Heart left ventricle (tissue), 16 donors: ENCODE measurements at places on chromosomes 1 and 21. TPM values are rescaled to one million over a fixed set of nuclear protein-coding genes. Genes with fewer than 3 reads are reported as not detected.

DNA sequence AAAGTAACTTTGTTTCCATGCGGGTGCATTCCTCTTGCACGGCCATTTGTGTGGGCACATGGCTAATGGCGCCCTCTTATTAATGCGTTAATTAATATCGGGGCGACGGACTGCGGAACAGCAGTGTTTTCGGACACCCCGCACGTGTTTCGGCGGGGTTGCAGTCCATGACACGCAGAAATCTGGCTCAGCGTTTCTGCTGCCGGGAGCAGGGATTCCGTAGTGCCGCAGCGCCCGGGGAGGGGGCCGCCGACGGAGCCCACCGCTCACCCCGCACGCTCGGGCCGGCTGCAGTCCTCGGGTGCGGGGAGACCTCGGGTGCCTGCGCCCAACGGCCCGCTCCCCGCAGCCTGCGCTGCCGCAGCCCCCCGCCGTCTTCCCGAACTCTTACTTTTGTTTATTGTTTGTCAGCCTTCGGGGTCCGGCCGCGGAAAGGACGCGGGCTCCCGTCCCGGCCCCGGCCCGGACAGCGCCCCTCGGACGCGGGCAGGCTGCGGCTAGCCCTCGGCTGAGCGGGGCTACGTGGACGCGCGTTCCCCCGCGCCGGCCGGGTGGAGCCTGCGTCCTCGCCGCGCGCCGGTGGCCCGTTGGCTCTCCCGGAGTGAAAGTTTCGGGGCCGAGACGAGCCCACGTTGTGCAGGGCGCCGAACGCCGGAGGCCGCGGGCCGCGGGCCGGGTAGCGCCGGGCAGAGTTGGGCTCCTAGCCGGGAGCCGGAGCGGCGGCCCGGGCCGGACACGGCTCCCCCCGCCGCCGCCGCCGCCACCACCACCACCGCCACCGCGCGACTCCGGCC is 849 bp downstream of the NFIA start:
- peak; percentile 72 for DNase-seq

HCRTR1 gene
- 0.82 TPM for total RNA-seq

CD160 gene
- not detected for total RNA-seq

DNA sequence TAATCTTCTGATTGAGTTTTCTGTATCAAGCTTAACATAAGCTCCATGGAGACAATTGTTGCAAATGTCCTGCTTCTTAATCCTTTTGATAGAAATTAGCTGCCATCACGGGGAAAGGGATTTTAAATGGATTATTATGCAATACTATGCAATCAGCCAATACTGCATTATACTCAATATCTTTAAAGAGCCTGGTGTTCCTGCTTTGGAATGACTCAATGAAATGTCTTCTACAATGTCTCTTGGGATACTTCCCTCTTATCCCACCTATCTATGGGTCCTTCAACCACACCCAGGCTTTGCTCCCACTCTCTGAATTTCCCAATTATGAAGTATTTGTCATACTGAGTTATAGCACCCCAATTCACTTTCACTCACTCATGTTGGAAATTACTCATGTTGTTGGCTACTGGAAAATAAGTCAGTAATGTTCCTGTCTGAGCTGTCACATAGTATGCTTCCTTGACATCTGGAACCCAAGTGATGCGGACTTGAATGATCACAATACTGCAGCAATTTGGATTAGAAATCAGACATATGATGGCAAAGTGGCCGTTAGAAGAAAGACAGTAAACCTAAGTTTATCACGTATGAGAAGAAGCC is 85.0 kb downstream of the TPR start:
- DNase-seq = no peak

DNA sequence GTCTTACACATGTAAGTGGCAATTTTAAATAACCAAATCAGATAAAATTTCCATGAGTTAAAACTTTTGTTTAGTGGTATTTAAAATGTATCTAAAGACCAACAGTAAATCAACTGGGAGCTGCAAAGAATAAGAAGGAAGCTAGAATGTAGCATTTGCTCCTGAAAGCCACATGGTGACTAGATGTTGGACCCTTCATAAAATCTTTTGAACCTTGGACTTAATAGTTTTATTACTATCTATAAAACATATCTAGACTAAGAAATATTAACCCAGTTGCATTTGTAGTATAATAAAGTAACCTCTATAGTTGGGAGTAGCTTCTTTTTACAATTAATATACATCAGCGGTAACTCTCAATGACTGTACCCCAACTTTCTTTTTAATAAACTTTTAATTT is 72.1 kb downstream of the UBE4B start:
- DNase-seq = no peak

- DNase-seq = no peak
These were observed 7.4 kb downstream of the WNT3A start for GRCh38 chr1:228013935-228014930.

REN gene
- total RNA-seq = not detected

AIRE gene
- total RNA-seq = not detected

GRCh38 chr1:206831650-206832049 is 33.8 kb upstream of the IL20 start:
- no peak for DNase-seq

GRCh38 chr1:150493175-150493574 is 6.0 kb downstream of the TARS2 start:
- no peak for DNase-seq

GRCh38 chr21:45552696-45553391 is 10.6 kb upstream of the SLC19A1 start:
- no peak for DNase-seq

DNA sequence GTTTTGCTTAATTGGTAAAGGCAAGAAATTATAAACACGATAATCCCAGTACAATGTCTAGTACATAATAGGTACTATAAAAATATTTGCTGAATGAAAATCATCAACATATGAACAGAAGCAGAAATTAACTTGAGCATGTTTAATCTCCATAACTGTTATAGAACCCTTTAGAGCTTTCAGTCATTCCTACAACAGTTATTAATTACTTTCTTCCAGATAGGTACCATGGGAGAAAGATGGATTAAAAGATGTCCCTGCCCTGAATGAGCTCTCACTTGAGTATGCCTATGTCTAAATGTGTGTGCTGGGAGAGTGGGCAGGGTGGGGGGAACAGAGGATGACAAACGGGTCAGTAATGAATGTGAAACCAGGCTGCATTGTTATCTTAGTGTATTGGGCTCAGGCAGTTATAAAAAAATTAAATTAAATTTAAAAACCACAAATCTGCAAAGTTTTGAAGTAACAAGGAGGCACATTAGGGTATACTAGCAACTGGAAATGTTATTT is 2.4 kb downstream of the EPS15 start:
- no peak for DNase-seq

GRCh38 chr1:3430820-3431219 is 23.6 kb upstream of the ARHGEF16 start:
- no peak for DNase-seq

DNA sequence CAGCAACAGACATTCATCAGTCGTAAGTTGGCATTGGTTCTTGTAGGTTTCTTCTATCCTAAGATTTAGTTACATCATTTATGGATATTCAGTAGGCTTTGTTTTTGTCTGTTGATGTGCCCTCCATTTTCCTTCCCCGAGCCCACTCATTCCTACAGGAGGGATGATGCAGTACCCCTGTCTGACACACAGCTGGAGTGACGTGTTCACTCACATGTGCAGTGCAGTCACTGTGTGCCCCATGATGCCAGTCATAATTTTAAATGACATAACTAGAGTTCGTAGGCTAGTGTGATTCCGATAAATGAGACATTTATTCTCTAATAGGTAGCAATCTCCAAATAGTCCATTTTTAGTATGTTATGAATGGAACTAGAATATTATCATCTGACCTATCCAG is 438.4 kb downstream of the DSCAM start:
- DNase-seq = no peak

DNA sequence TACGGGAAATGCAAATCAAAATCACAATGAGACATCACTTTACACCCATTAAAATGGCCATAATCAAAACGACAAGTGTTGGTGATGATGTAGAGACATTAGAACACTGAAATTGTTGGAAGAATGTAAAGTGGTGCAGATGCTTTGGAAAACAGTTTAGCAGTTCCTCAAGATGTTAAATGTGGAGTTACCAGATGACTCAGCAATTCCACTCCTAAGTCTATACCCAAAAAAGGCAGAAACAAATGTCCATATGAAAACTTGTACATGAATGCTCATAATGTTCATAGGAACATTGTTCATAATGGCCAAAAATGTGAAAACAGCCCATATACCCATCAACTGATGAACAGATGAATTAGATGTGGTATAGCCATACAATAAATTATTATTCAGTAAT is 267.4 kb downstream of the KCNH1 start:
- DNase-seq = no peak

FAM151A gene
- total RNA-seq = 0.53 TPM

YBEY gene
- total RNA-seq = 14.7 TPM

TNFSF4 gene
- 0.65 TPM for total RNA-seq

DNA sequence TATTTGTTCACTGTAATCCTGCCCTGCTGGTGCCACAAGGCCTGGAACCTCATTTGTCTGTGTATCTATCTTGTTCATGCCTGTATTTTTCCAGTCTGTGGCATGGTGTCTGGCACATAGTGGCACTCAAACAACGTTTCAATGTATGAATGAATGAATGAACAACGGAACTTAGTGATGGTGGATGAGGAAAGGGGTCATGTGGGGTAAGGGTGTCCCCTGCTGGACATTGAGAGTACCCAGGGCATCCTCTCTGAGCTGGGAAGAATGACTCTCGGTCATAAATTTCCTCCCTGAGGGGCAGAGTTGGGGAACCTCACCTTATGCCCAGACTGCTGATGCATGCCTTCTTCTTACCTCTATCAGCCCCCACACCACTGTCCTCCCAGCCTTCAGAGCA is 18.9 kb upstream of the ZNF683 start:
- no peak for DNase-seq

DNA sequence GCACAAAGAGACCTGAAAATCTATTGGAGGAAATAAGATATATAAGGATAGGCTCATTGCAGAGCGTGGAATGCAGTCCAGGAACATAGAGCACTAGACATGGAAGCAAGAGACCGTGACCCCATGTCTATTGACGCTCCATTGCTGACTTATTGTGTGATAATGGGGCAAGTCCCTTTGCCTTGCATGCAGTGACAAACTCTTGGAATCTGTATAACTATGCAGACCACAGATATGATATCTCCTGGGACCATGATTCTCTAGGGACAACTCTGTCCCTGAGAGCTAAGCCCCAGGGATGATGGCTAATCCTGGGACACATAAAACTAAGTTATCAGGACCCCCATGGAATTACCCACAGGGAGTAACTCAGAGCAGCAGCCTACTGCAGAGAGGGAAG is 73.1 kb upstream of the PRDX6 start:
- DNase-seq = no peak

- DNase-seq = no peak
These were observed 282.7 kb downstream of the HMCN1 start for GRCh38 chr1:186016856-186017255.

NTMT2 gene
- total RNA-seq = 3.6 TPM

DNA sequence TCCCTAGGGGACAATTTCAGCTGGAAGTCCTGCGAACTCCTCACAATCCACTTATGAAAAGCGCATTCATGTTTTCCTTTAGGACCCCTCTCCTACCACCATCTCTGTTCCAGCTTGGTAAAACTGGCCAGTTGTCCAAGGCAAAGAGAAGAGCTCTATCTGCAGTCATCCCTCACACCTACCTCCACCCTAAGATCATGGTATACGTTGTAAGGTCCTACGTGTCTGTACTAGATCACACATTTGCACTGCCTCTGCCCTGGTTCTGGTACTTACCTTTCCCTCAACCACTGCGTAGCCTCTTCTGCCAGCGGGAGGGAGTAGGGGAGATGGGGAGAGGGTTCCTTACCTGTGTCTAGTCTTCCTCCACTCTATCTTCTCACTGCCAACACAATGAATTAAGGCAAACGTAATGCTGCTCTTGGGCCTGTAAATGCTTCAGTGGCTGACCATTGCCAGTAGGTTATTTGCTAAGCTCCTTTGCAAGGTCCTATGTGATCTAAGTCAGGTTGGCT is 739 bp upstream of the NUP133 start:
- no peak for DNase-seq

FCRL5 gene
- not detected for total RNA-seq

DNA sequence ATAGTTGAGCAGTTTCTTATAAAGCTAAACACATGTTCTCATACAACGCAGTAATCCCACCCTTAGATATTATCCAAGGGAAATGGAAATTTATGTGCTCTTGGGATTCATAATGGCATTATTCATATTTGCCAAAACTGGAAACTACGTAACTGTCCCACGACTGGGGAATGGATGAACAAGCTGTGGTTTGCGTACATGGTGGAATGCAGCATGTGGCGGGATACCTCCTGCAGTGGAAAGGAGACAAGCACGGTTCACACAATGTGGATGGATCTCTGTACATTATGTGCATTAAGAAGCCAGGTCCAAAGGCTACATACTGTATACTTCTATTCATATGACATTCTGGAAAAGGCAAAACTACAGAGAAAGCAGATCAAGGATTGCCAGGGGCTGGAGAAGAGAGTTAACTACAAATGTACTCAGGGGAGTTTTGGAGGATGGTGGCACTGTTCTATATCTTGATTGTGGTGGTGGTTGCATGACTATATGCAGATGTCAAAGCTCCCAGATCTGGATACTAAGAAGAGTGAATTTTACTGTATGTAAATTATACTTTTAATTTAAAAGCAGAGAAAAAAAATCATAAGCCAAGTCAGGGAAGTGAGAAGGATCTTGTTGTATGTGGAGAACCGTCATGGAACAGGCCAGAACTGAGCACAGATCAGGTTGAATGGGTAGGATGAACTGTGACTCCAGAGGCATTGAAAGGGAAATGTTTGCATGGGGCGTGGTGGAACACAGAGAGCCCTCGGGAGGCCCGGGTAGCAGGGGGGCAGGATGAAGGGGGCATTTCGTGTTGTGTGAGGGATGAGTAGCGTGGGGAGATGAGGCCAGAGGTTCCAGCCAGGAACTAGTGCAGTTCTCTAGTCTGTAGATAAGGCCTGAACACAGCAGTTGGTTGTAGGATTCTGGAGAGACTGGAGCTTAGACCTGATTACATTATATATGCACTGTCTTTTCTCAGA is 90.7 kb downstream of the GALNT2 start:
- DNase-seq = no peak

HRNR gene
- not detected for total RNA-seq

- no peak for DNase-seq
These were observed 9.4 kb downstream of the LDLRAD2 start for GRCh38 chr1:21821385-21822019.

DNA sequence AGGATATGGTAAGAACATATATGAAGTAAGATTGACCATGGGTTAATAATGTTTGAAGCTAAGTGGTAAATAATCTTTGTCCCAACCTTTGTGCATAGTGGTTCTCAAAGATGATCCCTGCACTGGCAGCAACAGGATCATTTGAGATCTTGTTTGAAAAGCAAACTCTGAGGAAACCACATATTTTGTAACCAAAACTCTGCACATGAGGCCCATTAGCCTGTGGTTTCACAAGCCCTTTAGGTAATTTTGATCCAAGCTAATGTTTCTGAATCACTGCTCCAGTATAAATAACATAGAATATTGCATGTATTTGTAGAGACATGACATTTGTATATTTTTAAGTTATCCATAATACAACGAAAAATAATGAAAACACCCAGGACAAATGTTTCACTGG is 147.9 kb upstream of the RGS18 start:
- no peak for DNase-seq
